Endothelial cell of coronary artery (primary cell): ENCODE measurements at places on chromosomes 4 and X. TPM values are rescaled to one million over a fixed set of nuclear protein-coding genes. Genes with fewer than 3 reads are reported as not detected.

Gene IL3RA
- 9.4 and 13.1 TPM in 2 replicates for total RNA-seq

Gene ADH1A
- total RNA-seq: not detected in 2 replicates

Gene PRRG1
- total RNA-seq: 24.6 and 25.8 TPM in 2 replicates

Gene TEC
- 0.09 and 0.28 TPM in 2 replicates for total RNA-seq

Gene SERPINA7
- not detected in 2 replicates for total RNA-seq

Gene SMR3B
- total RNA-seq: not detected in 2 replicates

Gene ZNF275
- 3.8 and 5.9 TPM in 2 replicates for total RNA-seq

Gene AFAP1
- 51.8 and 110 TPM in 2 replicates for total RNA-seq

Gene IDH3G
- total RNA-seq: 53.3 and 54.2 TPM in 2 replicates

Gene PTPN13
- 1.9 and 7.0 TPM in 2 replicates for total RNA-seq

Gene MAGEC2
- not detected in 2 replicates for total RNA-seq

Gene TBCK
- total RNA-seq: 22.4 and 38.8 TPM in 2 replicates

Gene IL2
- not detected in 2 replicates for total RNA-seq

Gene SYN1
- total RNA-seq: 0.09 TPM in 1 of 2 replicates, not detected in the other

Gene FNIP2
- 11.8 and 24.2 TPM in 2 replicates for total RNA-seq

Gene DMP1
- not detected in 2 replicates for total RNA-seq

Gene SLC25A5
- 235 and 275 TPM in 2 replicates for total RNA-seq

Gene MAGEH1
- total RNA-seq: 22.1 and 22.4 TPM in 2 replicates

Gene CHRDL1
- total RNA-seq: not detected in 2 replicates

Gene CT45A3
- total RNA-seq: not detected in 2 replicates

Gene DMRTC1B
- not detected in 2 replicates for total RNA-seq

Gene GAGE12J
- total RNA-seq: not detected in 2 replicates

Gene F11
- not detected in 2 replicates for total RNA-seq

Gene LINC00632
- 0.72 and 1.1 TPM in 2 replicates for total RNA-seq

Gene ZXDA
- 6.0 and 8.3 TPM in 2 replicates for total RNA-seq

Gene MTTP
- 0.09 TPM in 1 of 2 replicates, not detected in the other for total RNA-seq
